ENCODE measurements at places on chromosomes 2 and 18. TPM values are rescaled to one million over a fixed set of nuclear protein-coding genes. Genes with fewer than 3 reads are reported as not detected.

DNA sequence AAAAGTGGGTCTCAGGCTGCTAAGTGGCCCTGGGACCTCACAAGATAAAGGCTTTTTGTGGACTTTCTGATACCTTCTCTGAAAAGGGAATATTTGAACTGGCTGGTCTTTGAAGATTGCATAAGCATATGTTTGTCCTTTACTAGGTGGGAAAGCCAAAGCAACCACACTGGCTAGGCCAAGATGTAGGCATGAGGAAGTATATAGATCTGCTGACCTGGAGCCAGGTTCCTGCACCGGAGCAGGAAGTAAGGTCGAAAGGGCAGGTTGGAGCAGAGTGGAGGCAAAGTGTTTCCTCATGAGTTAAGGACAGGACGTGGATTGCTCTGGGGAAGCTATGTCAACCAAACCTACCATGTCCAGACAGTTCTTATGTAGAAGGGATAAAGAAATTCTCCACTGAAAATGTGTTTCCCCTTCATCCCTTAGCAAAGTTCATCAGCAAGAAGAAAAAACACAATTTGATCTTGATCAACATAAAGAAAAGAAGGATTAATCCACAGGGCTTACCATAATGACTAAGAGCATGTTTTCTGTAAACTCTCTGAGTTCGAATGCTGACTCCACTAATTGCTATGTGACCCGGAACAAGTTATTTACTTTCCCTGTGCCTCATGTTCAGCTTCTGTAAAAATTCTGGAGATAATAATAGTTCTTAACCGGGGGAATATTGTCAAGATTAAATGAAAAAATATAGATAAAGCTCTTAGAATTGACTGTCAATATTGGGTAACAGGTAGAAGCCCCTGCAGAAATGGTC, 156.1 kb upstream of the SRD5A2 start:
- no peak for DNase-seq

GRCh38 chr18:67300498-67300897, 216.0 kb downstream of the DSEL start:
- DNase-seq = no peak

DNA sequence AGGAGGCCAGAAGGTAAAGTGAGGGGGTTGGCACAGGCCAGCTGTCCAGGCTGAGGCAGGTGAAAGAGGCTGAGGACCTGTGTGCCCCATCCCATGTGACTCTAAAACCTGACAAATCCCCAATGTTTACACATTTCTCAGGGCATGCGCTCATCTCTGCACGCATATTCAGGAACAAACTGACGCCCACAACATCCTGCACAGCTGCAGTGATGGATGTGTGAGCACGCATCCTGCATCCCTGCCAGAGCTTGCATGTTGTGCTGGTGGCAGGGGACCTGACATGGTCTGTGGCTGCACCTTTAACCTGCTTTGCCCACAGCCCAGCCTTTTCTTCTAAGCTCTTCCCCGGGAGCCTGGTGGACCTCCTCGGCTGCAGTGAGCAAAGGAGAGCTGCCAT, 83.1 kb downstream of the FBXO15 start:
- no peak for DNase-seq

GRCh38 chr18:12347895-12348294, 29.1 kb downstream of the AFG3L2 start:
- no peak for DNase-seq

- peak; percentile 58 for DNase-seq
Observed at GRCh38 chr2:45963816-45964215, 312.3 kb downstream of the PRKCE start.

The SPP2 gene
- not detected for total RNA-seq

The BOLL gene
- total RNA-seq = not detected

The LBX2 gene
- 0.76 TPM for total RNA-seq

The CABYR gene
- total RNA-seq = 32.4 TPM

All from PC-9 (cell line).